ENCODE measurements at places on chromosomes 6 and 20.

DNA sequence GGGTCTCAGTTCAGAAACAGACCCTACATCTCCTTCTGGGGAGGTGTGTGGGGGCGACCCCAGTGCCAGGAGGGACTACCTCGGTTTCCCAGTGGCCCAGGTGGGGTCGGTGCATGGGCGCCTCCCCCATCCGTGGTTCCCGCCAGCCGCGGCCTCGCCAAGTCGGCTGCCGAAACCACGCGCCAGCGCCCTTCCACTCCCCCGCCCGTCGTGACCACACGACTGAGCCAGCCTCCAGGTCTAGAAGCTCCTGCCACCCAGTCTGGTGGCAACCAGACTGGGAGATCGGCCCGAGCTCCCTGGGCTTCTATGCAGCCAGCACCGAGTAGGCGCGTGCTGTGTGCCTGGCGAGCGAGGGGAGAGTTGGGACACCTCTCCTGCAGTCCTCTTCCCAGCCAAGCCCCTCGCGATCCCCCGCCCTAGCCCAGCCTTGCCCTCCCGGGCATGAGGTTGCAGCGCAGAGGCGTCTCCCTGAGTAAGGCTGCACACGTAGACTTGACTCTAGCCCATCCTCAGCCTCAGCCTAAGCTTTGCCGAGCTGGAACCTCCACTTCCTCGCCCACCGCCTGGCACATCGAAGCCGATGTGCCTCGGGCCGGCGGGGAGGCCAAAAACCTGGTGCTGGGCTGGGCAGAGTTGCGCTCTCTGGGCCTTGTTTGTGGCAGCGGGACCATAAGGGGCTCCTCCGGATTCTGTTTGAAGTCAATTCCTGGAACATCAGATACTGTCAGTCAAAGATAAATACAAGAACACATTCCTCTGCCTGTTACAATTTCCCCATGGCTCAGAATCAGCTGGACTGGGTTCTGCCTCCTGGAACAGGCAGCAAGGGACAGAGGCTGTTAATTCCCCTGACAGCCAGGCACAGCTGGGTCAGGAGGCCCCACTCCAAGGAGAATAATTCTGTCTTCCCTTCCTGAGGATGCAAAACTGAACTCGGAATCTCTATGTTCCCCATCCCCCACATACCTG is 1.5 kb upstream of the CPNE5 start:
- no peak for DNase-seq

DNA sequence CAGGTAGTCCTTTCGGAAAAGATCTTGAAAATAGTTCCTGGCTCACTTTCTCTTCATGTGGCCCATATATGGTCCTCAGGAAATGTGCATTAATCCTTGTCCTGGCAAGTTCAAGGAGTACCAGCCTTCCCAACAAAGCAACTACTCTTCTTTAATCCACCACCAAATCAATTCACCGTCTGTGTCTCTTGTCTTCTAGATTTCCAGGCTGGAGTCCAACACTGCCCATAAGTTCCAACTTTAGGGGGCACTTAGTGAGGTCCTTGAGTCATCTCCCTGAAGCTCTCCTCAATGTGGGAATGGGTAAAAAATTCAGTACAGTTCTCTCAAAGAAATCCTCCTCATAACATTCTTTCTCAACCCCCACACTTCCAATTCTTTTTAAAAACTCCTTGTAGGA is 6.9 kb upstream of the DAAM2 start:
- no peak for DNase-seq

DNA sequence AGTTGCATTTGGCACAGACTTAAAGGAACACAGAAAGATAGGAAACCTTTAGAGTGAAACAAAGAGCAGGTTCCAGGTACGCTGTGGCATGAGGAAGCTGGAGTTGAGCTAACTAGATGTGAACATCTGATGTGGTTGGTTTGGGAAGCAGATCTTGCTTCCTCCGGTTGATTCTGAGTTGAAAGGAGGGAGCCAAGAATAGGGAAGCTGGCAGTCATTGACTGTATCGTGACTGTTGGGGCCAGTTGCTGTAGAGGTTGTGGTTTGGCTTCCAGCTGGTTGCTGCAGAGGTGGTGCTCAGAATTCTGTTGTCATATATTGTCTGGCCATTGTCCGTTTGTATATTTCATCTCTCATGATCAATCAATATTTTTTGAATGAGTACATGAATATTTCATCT is 325.9 kb downstream of the PLCB1 start:
- DNase-seq = no peak

GRCh38 chr6:113558431-113558830 is 298.7 kb upstream of the MARCKS start:
- DNase-seq = peak; percentile 40

GRCh38 chr20:34517114-34517505 is 888 bp downstream of the DYNLRB1 start:
- no peak for DNase-seq

DNA sequence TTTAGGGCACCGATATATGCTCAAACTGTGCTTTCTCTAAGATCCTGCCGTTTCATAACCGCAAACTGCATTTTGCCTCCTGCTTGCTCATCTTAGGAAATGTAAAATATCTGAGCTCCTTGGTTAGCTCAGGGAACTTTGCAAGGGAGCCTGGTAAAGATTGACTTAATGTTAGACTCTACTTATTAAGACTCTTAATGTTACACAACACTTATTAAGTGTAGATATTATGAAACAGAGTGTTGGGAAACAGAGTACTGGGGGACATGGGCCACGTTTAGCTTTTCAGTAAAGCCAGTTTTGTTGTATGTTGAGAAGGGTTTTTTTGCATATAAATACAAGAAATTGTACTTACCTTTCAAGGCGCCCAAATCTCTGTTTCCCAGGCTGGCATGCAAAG is 1.9 kb downstream of the LTV1 start:
- no peak for DNase-seq

- DNase-seq = no peak
Measured at GRCh38 chr6:39920157-39920556, 14.1 kb downstream of the MOCS1 start.

GRCh38 chr20:59295531-59295930 is 4.9 kb upstream of the EDN3 start:
- DNase-seq = no peak

GRCh38 chr20:43835944-43836508 is 78.6 kb upstream of the TOX2 start:
- DNase-seq = no peak

DNA sequence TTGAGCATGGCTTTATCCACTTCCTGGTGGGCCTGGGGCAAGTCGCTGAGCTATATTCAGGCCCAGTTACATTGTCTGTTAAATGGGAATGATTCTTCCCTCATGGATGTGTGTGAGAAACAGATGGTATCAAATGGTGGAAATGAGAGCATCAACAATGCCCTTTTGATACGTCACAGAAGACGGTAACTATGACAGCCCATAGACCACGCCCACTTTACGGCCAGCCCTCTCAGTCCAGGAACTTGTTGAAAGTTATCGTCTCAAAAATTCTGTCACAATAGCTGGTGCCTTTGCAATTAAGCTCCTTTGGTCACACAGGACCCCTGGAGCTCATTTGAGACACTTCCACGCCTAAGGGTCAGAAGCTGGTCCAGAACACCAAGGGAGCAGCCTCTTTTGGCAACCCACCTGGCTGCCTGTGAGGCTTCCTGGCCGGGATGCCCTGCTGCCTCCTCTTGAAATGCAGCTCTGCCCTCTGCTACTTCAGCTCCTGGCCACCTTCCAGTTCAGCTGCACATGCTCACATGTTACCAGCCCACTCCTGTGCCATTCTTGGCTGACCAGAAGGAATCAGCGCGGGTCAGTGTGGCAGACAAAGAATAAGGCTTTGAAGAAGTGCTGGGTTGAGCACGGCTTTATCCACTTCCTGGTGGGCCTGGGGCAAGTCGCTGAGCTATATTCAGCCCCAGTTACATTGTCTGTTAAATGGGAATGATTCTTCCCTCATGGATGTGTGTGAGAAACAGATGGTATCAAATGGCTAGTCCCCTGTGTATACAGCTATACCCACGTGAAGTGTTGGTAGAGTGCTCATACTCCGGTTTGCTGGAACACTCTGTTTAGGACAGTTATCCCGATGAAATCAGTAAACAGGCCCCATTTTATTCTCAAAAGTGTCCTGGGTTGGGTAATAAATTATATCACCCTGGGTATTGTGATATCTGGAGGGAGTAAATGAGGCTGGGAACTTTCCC is 199.2 kb upstream of the SUPT3H start:
- DNase-seq = no peak

- DNase-seq = no peak
Measured at GRCh38 chr6:18306977-18307376, 42.6 kb upstream of the DEK start.

GRCh38 chr20:4071178-4071693 is 55.9 kb upstream of the RNF24 start:
- DNase-seq = no peak

- no peak for DNase-seq
Measured at GRCh38 chr6:32991972-32992371, 17.4 kb downstream of the HLA-DOA start.

DNA sequence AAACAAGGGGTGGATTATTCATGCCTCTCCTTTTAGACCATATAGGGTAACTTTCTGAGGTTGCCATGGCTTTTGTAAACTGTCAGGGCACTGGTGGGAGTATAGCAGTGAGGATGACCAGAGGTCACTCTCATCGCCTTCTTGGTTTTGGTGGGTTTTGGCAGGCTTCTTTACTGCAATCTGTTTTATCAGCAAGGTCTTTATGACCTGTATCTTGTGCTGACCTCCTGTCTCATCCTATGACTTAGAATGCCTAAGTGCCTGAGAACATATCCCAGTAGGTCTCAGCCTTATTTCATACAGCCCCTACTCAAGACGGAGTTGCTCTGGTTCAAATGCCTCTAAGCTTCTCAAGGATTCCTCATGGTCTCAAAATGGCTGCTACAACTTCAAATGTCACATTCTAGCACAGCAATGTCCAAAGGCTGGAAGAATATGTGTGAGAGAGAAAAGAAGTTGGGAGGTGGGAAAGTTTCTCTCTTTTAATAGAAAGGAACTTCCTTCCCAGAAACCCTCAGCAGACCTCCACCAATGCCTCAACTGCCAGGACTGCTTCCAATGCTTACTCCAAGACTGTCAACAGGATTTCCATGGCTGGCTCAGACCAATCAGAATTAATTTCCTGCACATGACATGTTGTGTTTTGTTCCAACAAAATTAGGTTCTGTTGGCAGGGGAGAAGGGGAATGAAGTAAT is 46.6 kb upstream of the SLC9A8 start:
- DNase-seq = no peak

DNA sequence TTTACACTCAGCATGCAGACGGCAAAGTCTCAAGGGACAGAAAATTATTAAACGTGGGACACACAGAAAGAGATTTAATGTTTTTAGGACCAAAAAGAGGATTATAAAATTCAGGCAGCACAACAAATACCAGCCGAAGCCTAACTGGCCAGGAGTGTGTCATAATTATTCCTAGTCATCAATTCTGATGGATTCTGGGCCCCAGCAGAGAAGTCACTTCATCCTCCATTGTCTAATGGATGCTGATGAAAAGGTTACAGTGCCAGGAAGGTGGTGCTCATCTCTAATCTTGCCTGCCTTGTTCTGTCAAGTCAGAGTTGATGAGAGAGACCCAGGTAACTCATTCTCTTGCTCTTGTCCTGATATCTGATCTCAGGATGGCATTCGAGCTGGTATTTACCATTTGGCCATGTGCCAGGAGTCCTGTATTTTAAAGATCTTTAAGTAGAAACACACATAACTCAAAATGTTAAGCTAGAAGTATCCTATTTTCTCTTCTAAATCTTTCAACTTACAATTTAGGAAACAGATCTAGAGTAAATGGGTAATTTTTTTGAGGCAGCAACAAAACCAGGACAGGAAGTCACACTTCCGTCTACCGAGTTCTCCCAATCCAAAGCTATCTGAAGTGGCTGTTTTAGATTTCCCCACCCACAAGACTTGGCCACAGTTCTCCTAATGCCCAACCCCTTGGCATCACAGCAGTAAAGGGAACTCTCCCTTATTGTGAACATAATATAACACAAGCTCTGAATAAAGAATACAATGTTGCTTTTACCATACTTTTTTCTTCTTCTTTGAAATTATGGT is 50.0 kb downstream of the ADAT2 start:
- DNase-seq = no peak

DNA sequence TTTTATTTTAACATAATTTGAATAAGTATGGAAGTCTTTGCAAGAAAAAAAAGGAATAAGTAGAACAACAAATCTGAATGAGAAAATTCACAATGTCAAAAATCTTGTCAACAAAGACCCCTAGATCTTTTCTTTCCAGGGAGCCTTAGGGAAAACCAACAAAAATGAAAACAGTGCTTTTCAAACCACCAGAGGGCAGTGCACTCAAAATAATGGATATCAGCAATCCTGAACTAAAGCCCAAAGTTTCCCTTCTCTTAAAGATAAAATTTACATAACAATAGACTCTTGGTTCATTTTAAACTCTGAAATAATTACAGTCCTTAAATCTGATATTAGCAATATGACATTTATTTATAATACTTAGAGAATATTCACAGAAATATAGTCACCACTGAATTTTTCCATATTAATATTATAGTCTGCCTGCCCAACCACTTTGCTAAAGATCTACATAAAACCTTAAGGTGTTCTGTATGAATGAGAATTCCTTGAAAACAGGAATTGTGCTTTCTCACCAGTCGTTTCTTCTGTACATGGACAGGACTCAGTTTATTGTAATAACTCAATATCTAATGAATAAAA is 105.3 kb upstream of the BMP5 start:
- peak; percentile 14 for DNase-seq

DNA sequence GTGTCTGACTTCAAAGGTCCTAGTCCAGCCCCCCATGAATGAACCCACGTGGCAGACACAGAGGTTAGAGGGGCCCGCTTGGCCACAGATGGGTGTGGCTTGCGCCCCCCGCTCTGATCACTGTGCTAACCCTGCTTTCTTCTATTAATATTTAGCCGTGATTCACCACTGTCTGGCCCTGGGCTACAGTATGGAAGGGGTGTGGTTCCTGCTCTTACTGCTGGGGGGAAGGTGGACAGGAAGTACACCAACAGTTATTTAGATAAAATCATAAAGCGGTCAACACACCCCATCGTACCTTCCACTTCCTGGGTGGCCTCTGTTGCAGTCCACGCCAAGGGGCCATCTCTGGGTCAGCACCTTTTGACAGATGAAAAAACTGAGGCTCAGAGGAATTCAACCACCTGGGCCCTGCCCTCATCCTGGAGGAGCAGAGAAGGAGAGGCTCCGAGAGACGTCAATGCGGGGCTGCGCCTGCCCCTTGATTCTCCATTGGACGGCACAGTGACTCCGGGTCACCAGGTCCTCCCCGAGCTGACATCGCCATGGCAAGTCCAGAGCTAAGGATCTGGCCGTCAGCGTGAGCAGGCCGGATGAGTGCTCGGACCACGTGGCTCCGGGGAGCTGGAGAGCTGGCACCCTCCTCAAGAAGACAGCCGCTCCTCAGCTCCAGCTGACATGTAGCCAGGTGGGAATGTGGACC is 206.3 kb downstream of the PREX1 start:
- DNase-seq = no peak

GRCh38 chr6:112468359-112468758 is 121.2 kb downstream of the RFPL4B start:
- DNase-seq = no peak
